Stimulated activated CD4-positive, alpha-beta T cell treated with anti-CD3 and anti-CD28 coated beads, Interleukin-12 subunit alpha, Interleukin-12 subunit beta, amount 100 ng/mL, for 4 hours (primary cell): ENCODE measurements at places on chromosomes 5 and 9.

DNA sequence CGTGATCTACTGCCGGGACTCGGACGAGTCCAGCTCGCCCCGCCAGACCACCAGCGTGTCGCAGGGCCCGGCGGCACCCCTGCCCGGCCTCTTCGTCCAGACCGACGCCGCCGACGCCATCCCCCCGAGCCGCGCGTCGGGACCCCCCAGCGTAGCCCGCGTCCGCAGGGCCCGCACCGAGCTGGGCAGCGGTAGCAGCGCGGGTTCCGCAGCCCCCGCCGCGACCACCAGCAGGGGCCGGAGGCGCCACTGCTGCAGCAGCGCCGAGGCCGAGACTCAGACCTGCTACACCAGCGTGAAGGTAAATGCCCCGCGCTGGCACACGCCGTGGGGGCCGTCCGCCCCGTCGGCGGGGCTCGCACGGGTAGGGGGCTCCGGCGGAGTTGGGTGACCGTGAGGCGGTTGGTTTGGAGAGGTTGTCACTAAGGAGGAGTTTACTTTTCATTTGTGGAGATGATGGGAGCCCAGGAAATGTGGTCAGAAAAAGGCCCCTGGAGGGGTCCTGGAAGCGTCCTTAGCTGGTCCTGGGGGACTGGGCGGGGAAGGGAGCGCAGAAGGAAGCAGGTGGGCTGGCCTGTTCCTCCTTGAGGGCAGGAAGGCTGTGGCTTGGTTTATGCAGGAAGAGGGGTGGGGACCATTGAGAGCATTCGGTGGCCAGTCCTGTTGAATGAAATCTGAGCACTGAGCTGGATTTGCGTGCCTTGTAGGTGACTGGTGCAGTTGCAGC is 647 bp downstream of the PDE8B start:
- no peak for DNase-seq

GRCh38 chr9:100317706-100318105 is 35.0 kb downstream of the TEX10 start:
- DNase-seq = no peak

- no peak for DNase-seq
These were observed 102.4 kb downstream of the SMIM23 start for GRCh38 chr5:171888051-171888481.

DNA sequence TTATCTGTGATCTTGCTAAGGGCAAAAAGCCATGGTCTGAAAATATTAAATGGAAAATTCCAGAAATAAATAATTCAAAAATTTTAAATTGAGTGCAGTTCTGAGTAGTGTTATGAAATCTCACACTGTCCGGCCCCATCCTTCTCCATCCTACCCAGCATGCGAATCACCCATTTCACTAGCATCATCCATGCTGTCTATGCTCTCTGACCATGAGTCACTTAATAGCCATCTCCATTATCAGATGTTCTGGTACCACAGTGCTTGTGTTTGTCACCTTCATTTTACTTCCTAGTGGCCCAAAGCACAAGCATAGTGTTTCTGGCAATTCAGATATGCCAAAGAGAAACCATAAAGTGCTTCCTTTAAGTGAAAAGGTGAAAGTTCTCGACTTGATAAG is 63.3 kb upstream of the SMC5 start:
- no peak for DNase-seq

GRCh38 chr9:79574136-79574535 is 2.4 kb downstream of the TLE4 start:
- DNase-seq = no peak

DNA sequence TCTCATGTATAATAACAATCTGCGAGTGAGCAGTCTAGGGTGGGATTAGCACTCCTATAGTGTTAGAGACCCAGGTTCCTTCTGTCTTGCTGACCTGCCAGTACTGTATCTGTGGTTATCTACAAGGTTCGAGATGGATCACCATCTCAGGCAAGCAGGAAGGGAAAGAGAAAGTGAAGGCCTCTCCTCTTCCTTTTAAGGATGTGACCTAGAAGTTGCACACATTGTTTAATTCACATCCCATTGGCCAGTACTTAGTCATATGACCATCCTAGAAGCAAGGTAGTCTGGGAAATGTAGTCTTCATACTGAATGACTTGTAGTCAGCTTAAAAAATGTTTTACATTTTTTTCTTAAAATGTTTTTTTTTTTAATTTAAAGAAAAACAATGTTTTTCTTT is 168.6 kb downstream of the CARTPT start:
- DNase-seq = no peak

DNA sequence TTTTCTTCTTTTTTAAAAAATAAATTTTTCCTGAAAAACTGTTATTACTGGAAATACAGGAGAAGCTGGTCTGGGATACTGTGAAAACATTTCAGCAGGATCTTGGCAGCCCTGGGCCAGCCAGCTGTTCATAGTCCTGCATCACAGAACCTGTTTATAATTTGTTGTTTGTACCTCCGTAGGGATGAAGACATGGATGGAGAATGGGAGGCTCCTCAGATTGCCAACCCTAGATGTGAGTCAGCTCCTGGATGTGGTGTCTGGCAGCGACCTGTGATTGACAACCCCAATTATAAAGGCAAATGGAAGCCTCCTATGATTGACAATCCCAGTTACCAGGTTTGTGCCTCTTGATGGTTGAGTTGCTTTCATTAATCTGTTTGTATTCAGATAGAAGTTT is 12.4 kb upstream of the MAML1 start:
- DNase-seq = no peak

DNA sequence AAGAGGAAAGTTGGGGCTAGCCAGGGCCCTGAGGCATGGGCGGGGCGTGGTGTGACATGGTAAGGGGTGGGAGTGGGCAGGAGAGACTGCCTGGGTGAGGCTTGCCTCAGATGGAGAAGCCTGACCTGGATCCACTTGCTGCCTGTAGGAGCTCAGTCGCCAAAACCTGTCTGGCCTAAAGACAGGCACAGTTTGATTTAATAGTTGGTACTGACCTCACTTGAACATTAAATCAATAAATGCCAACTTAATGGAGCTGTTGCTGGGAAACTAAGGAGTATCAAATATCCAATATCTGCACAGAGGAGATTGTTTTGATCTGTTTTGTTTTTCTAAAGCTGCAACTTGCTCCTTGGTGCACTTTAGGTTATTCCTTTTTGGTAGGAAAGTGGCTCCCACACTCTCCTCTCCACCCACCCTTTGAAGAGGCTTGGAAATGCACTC is 86.4 kb downstream of the RCL1 start:
- no peak for DNase-seq

DNA sequence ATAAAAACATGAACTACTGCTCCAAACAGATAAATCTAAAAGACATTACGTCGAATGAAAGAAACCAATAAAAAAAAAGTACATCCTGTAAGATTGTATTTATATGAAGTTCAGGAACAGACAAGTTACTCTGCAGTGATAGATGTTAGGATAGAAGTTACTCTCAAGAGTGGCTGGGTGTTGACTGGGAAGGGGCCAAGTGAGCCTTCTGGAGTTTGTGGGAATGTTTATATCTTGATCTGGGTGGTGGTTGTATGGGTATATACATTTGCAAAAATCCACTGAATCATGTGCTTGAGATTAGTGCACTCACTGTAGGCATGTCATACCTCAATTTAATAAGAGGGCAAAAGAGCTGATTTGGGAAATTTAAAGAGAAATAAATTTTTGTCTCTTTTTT is 485.8 kb downstream of the ARHGEF28 start:
- no peak for DNase-seq

DNA sequence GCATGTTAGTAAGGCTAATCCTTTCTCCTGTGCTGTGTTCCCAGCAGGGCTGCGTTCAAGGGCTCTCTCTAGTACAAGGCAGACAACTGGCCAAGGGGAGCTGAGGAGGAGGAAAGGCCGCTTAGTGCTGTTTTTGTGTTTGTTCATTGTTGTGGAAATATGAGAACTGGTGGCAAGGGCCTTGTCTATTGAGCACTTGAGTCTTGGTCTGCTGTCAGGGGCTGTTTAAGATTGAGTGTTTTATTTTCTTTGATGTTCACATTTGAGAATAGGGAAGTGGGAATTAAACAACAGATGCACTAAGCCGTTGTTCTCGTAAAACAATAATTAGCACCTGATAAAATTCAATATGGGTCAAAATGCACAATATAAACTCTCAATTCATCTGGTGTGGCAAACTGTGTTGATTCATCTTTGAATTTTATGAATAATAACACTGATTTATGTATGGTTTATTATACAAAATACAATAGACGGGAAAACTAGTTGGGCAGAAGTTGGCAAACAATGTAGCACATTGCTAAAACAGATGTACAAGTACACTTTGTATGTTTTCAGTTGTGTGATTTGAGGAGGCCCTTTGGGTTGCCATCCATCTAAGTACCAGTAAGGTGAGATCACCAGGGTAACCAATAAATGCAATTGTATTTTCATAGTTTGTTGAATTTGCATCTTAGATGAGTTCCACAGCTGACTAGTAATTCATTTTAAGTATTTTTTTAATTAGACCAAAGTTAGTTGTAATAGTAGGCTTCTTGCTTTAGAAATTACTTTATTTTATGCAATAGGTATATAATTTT is 97.6 kb upstream of the GRHPR start:
- no peak for DNase-seq
